ENCODE measurements at places on chromosomes 13 and 19.

- DNase-seq = no peak
Measured at GRCh38 chr19:24057144-24057543, 29.8 kb upstream of the ZNF254 start.

GRCh38 chr13:113938716-113939115 lies 35.2 kb downstream of the C13orf46 start:
- DNase-seq = no peak

GRCh38 chr13:78241278-78241919 lies 322.8 kb upstream of the EDNRB start:
- no peak for DNase-seq

DNA sequence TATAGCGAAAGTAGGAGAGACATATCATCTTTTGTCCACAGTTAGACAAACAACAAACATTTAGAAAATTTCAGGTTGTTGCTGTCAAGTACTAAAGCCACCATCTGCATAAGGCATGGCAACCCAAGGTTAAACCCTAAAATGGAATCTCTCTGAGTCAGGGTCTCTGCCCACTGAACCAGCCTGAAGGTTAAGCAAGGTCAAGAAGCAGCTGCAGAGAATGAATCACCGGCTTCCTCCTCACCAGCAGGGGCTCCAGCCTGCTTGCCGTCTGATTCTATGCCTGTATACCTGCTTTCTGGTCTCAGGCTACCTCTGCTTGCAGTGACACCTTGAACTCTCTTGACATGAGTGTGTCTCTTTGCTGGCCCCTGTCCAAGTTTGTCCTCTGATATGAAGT lies 726.2 kb upstream of the SGCG start:
- DNase-seq = no peak

DNA sequence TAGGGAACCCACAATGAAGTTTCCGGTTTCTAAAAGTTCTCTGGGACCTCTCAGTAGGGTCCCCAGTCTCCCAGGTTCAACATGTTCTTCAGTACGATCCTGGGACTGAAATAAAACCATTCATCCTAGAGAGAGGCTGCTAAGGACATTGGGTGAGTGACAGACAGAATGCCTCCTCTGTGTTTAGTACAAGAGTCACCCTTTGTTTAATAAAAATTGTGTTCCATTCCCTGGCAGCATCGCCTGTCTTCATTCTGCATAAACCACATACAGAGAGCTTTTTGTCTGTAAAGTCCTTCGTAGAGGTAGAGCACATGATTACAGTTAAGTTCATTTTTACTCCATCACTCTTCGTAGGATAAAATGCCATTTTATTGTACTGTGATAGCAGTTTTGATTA lies 95.3 kb upstream of the GPR12 start:
- DNase-seq = no peak

DNA sequence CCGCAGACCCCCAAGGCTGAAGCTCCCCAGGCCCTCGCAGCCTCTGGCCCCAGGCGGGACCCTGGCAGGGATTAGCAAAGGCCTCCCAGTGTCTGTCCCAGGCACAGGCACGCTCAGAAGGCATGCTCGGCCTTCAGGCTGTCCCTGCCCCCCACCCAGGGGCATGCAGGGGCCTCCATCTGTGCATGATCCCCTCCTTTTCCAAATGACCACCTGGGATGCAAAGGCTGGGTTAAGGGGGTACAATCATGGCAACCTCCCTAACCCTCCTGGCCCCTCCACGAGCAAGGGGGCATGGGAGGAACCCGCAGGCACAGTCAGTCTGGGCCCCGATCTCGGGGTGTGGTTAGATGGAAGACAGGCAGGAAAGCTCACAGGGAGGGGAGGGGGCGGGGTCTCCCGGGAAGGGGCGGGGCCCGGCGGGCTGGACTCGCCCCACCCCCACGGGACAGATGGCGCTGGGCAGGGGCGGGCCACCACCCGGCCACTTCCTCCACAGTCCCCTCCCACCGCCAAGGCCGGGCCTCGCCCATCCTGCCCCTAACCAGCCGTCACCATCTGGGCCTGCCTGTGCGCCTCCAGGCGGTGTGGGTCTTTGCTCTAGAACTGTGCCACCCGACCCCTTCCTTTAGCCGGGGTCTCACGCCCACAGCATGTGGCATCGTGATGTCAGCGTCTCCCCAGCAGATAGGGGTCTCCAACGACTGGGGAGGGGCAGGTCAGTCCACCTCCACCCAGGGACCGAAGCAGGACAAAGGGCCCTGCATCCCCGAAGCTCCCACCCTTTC lies 7.0 kb upstream of the REXO1 start:
- DNase-seq = peak; percentile 92

DNA sequence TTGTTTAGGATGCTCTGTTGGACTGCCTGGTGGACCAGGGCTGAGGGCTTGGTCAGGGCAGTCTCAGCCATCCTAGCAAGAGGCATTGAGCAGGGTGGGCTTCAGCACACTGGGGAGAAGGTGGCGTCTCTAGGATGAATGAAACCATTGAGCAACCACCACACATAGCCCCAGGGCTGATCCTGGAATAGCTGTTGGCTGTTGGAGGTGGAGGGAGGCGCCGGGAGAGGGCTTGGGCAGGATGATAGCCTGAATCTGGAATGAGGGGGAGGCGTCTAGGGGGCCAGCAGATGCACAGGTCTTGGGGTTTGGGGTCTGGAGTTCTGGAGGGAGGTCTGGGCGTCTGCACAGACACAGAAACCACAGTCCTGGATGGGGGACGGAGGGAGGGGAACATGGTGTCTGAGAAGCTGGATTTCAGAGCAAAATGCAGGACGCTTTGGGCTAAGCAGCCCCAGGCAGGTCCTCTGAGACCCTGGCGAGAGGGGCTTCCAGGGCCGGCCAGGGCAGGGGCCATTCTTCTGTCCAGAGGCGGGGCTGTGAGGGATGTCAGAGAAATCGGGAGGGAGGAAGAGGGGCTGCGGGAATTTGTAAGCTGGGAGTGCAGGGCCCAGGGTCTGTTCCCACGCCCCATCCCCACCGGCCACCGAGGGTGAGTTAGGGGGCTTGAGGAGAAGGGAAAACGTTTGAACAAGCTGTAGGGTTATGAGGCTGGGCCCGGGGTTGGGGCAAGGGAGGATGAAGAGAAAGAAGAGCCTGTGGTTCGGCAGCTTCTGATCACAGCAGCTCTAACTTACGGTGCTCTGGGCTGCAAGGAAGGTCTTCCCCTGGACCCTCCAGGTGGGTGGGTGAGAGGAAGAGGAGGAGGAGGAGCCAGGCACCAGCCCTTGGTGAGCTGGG lies 5.2 kb downstream of the TRAPPC5 start:
- no peak for DNase-seq

GRCh38 chr19:55459551-55459949 lies 1.9 kb downstream of the ISOC2 start:
- DNase-seq = no peak

- DNase-seq = no peak
Measured at GRCh38 chr13:102856557-102856956, 10.7 kb downstream of the ERCC5 start.

DNA sequence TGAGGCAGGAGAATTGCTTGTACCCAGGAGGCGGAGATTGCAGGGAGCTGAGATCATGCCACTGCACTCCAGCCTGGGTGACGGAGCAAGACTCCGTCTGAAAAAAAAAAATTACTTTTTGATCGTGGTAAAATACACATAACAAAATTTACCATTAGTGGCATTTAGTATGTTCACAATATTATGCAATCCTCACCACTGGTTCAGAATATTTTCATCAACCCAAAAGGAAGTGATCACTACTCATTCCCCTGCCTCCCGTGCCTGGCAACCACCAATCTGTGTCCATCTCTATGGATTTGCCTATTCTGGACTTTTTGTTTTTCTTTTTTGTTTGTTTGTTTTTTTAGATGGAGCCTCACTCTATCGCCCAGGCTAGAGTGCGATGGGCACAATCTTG lies 1.2 kb upstream of the PALM3 start:
- no peak for DNase-seq

DNA sequence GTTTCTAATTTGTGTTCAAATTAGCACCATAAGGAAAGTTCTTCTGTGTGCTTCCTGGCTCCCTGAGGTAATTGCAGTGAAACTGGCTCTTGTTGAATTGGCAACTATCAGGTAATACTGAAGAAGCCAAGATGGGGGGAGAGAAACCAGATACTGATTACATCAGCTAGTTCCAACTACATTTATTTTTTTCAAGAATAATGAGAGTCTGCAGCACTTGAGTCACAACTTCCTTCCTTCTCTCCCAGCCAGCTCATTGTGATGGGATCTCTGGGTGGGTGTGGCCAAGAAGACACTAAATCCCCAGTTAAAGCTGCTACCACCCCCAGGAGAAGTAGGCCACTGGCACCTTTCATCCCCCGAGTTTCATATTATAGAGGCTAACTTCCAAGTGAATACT lies 100.7 kb upstream of the RXFP2 start:
- no peak for DNase-seq

GRCh38 chr19:10074153-10074552 lies 12.0 kb upstream of the SHFL start:
- peak; percentile 70 for DNase-seq

DNA sequence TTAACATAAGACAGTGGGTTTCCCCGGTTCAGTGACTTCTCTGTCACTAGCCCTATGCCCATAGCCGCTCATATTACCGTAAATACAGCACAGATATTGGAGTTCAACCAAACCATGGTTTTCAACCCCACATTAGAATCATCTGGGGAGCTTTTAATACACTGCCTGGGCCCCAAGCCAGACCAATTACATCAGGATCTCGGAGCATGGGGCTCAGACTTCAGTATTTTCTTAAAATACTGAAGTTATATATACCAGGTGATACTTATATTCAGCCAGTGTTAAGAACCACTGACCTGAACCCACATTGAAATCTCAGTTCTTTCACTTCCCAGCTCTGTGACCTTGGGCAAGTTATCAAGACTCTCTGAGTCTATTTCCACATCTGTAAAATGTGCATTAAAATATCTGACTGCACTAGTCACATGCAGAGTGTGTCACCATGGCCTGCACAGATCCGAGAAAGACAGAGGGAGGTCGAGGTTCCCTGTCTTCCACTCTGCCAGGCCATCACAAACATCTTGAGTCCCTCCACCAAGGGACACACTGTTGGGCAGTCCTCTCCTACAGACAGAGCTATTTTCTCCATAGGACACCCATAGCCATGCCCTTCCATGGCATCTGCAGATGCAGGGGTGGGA lies 32.2 kb upstream of the IPO5 start:
- DNase-seq = no peak

GRCh38 chr13:73967397-73968165 lies 166.6 kb downstream of the KLF12 start:
- no peak for DNase-seq

- DNase-seq = peak; percentile 78
Measured at GRCh38 chr19:41298348-41298964, 11.5 kb upstream of the CCDC97 start.

- no peak for DNase-seq
Measured at GRCh38 chr13:31418186-31418585, 218.4 kb downstream of the B3GLCT start.

DNA sequence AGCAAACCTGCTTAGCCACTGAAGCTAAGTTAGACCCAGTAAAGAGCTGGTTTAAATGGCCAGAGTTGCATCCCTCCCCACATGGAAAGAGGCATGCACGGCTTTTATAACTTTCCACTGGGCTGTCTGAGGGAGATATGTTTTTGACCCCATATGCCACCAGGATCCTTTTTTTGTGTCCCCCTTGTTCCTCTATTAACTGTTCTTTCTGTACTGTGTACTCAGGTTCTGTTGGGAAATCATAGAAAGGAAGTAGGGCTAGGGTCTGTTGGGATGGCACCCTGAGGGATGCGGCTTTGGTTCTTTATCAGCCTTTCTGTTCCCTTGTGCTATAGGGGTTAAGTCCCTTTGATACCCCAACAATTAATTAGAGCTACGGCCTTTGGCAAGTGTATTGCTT lies 12.2 kb upstream of the TM9SF2 start:
- DNase-seq = no peak

- no peak for DNase-seq
Measured at GRCh38 chr13:106383791-106384190, 151.7 kb downstream of the EFNB2 start.

GRCh38 chr19:3469638-3470499 lies 10.5 kb downstream of the SMIM24 start:
- no peak for DNase-seq

GRCh38 chr19:5263615-5264014 lies 77.0 kb downstream of the PTPRS start:
- DNase-seq = no peak

DNA sequence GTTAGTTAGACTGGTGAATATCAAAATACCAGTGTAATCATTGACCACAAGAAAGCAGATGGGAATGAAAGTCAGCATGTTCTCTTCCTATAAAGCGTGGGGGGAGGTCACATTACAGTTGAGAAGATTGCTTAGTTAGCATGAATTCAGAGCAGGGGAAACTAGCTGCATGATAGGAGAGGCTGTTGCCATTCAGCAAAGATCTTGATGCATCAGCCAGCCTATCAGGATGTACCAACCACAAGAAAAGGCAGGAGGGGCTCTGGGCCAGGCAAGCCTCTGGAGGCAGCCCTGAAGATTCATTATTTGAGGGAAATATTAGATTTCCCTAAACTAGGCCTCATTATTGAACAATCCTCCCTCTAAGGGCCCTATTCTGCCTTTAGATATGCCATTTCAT lies 5.0 kb upstream of the MTMR6 start:
- peak; percentile 44 for DNase-seq

GRCh38 chr13:112894673-112895481 lies 74.1 kb upstream of the MCF2L start:
- DNase-seq = no peak

DNA sequence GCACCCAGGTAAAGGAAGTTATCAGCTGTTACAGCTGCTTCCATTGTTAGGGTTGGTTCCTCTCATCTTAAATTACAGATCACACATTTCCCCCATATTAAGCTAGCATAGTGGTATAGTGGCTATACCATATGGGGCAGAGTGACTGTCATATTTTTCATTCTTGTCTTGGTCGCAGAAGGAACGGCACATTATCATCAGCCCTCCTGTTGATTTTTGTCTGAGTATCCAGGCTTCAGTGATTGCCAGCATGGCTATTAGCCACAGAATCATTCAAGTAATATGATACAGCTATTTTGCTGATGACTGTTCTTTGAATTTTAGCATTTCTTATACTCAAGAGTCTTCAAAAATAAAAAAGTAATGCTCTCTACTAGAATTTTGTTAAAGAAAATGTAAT lies 240.9 kb downstream of the LIG4 start:
- no peak for DNase-seq

- DNase-seq = no peak
Measured at GRCh38 chr13:50722440-50723125, 120.9 kb downstream of the DLEU7 start.
